ENCODE measurements at places on chromosomes 4 and X. TPM values are rescaled to one million over a fixed set of nuclear protein-coding genes. Genes with fewer than 3 reads are reported as not detected.

RIPPLY1 gene
- total RNA-seq: not detected

- DNase-seq: no peak
These were observed 12.8 kb downstream of the AFAP1 start for GRCh38 chr4:7926822-7927221.

GRCh38 chr4:41148292-41148691 lies 66.0 kb downstream of the APBB2 start:
- no peak for DNase-seq

NKX6-1 gene
- total RNA-seq: not detected

CFAP47 gene
- total RNA-seq: not detected

GRCh38 chr4:39103291-39103690 lies 41.3 kb downstream of the KLHL5 start:
- no peak for DNase-seq

DNA sequence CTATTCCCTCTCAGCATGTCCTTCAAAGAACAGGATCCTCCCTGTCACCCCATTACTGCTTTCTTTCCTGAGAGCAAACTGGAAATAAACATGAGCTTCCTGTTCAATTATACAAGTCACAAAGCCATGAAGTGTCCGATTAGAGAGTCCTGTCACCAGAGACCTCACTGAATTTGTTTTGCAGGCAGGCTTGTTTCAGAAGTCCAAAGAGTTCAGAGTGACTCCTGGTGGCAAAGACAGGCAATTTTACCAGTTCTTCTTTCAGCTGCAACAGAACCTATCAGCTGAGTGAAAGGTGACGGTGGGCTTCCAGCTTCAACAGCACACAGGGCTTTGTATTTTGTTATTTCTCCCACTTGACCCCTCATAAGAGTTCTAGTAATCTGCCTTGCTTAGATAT lies 6.4 kb downstream of the ELK1 start:
- DNase-seq: no peak

DNA sequence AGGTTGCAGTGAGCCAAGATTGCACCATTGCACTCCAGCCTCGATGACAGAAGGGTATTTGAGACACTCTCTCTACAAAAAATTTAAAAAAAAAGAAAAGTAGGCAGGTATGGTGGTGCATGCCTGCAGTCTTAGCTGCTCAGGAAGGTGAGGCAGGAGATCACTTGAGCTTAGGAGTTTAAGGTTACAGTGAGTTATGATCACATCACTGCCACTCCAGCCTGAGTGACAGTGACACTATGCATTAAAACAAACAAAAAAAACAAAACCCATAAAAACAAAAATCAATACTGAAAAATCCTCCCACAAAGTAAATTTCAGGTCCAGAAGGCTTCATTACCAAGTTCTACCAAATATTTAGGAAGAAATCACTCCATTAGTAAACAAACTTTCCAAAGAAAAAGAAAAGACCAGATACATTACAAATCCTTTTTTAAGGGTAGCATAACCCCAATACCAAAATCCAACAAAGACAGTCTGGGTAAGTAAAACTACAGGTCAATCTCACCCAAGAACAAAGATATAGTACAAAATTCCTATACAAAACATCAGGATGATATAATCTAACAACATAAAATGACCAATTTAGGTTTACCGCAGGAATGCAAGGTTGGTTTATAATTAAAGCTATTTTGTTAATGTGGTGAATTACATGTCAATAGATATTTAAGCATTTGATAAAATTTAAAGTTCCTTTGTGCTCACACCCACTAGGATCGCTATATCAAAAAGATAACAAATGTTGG lies 11.7 kb downstream of the NELFA start:
- DNase-seq: no peak

GRCh38 chr4:109046471-109047201 lies 255.8 kb downstream of the COL25A1 start:
- DNase-seq: no peak

DNA sequence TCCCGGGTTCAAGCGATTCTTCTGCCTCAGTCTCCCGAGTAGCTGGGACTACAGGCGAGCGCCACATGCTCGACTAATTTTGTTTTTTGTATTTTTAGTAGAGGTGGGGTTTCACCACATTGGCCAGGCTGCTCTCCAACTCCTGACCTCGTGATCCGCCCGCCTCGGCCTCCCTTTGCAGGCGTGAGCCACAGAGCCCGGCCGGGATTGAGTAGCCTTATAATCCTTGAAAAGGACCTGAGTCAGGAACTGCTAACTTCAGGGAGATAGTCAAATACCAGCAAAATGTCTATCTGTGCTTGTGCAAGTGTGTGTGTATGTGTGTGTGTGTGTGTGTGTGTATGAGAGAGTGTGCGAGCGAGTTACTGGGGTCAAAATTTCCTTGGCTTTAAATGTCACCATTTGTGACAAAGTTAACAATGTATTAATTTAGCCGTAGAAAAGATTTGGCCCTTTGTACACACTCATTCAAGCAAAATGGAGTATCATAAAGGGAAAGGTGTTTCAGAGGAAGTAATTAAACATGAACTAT lies 1.8 kb upstream of the KDM6A start:
- DNase-seq: no peak

NXF3 gene
- total RNA-seq: not detected

DNA sequence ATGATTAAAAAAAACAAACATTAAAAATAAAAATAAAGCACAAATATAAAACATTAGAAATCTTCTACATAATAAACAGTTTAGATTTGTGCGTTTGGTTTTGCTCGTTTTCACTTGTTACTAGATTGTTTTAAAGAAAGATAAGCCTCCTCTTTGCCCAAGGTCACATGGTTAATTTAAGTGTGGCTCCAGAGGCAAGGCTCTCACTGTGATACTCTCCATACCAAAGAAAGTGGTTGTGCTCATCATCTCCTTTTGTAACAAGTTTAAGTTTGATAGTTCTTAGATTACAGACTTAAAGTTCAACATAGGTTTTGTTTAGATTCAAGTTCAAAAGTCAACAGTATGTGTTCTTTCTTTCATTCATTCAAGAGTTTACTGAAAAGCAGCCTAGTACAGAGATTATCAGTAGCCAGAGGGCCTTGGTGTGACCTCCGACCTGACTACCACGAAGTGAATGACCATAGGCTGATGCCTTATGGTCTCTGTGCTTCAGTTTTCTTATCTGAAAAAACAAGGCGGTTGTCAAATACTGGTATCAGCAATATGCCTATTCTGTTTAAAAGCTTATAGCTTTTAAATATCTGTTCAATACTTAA lies 133.2 kb downstream of the ZAR1 start:
- no peak for DNase-seq

- DNase-seq: no peak
These were observed 51.9 kb upstream of the STX18 start for GRCh38 chr4:4593596-4594284.

GRCh38 chr4:186902361-186902760 lies 178.7 kb upstream of the FAT1 start:
- DNase-seq: no peak

USP26 gene
- total RNA-seq: not detected

FGFBP2 gene
- total RNA-seq: 2.0 TPM

F8A1 gene
- total RNA-seq: 49.0 TPM

GRCh38 chrX:104343428-104344129 lies 88.8 kb upstream of the ESX1 start:
- DNase-seq: peak; percentile 44

DNA sequence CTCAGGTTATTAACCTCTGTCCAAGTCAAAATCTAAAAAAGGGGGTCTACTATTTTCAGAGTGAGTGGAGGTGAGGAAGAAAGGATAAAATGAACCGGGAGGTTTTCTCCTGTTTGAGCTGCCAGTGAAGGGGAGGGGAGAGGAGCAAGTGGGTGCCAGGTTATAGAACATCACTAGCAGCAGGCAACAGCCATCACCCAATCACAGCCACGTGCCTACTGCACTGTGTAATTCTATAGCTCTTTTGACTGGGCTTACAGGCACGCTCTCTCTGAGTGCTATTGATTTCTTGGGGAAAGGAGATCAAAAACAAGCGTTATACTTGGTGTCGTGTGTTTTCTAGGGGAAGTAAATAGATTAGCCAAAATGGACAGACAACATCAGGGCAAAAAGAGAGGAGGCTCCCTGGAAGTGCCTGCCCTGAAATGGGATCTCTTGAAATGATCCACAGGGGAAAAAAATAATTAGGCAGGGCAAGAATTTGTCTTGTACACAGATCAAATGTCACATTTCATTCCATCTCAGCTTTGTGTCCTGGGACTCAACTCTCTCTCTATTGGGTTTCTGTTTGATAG lies 300.5 kb upstream of the LCORL start:
- DNase-seq: no peak

- no peak for DNase-seq
These were observed 38.8 kb upstream of the CAPN6 start for GRCh38 chrX:111309083-111309482.

CXorf49B gene
- total RNA-seq: not detected

DNA sequence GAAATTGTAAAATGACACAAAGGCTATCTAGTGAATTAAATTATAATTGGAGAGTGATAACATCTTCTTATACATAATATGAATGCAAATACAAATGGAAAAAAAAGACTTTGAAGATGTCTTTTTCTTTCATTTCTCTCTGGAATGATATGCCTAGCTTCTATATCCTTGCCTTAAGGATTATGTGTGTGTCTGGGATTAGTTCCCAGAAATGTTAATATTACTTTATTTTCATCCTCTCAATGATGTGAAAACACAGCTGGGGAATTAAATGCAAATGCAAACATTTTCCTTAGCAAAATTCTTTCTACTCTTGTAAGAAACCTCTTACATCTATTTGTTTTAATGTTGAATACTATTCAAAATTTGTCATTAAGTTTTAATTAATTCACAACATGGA lies 441.9 kb downstream of the FSTL5 start:
- no peak for DNase-seq

DNA sequence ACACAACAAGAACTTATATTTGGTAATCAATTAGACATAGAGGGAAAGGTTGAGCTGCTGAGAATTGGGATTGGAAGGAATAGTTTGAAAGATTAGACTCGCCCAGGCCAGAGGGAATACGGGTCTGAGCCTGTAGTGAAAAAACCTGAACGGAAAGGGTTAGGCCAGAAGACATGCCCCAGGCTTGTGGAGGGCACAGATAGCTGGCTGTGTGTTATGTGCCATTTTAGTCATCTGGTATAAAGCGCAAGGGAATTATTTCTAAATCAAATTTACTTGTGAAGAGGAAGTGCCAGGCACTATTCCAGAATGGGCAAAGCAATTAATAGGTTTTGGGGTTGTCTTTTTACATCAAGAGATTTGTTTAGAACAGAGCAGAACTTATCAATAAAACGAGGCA lies 187.5 kb upstream of the ANKRD50 start:
- no peak for DNase-seq

GRCh38 chr4:120841580-120841979 lies 80.9 kb downstream of the PRDM5 start:
- DNase-seq: no peak

DNA sequence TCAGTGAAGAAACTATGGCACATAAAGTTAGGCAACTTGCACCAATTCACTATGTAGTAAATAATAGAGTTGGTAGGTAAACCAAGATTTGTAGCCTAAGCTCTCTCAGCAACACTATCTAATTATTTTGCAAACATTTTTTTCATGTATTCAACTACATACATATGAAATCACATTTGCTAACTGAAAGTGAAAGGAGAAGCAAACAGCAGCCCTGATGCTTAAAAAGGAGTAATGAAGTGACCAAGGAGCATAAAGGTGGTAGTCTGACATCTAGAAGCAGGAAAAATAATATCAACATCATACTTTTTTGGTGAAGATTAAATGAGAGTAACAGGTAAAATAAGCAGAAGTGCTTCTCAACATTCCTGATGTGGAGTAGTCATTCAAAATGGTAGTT lies 603.7 kb downstream of the GRXCR1 start:
- no peak for DNase-seq

DNA sequence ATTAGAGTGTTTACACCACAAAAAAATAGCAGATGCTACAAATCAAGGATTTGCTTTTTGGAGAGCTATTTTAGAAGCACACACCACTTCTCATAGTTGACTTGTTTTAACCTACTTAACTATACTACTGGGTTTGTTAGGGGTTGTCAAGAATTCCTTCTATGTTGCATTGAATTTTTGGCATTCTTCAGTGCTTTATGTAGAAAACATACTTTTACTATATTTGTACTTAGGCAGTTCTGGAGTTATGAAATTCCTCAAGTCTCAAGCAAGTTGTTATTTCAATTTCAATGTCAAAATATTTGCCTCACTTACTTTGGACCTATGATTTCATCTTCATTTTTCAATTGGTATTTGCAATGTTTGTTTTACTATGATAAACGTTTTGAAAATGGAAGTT lies 449.6 kb downstream of the GLUD2 start:
- no peak for DNase-seq

- DNase-seq: no peak
These were observed 611.6 kb upstream of the ADGRL3 start for GRCh38 chr4:60588556-60588955.

GRCh38 chr4:156663663-156664062 lies 307.9 kb downstream of the PDGFC start:
- no peak for DNase-seq

DNA sequence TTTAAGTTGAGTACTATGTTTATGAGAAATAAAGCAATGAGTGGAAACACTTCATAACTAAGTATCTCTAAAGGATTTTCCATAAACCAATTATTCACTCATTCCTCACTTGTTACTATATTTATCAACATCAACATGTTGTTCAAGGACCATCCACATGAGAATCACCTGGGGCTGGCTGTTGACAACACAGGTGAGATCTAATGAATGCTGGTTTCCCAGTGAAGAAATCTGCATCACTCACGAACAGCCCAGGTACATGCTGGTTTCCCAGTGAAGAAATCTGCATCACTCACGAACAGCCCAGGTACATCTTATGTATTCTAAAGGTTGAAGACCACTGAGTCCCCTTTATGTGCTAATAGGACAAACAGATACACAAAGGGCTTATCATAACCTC lies 32.5 kb downstream of the TSPAN5 start:
- DNase-seq: no peak

DNA sequence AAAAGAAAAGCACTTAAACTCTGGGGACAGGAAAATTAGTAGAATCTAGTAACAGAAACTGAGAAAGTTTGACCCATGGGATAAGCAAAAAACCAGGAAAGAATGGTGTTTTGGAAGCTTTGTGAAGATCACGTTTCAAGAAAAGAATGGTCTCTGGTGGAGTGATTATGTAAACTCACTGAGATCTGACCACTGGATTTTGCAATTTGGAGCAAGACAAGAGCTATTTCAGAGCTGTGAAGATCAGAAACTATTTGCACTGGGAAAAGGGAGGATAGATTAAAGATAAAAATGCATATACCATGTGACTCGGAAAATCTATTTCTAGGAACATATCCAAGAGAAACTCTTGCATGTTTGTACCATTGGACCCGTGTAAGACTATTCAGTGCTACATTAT lies 4.3 kb downstream of the TMPRSS11D start:
- DNase-seq: no peak

- no peak for DNase-seq
These were observed 167.5 kb upstream of the BOD1L1 start for GRCh38 chr4:13794819-13795565.

GAGE1 gene
- total RNA-seq: not detected

UGT2A1 gene
- total RNA-seq: not detected

Measured in activated CD8-positive, alpha-beta memory T cell treated with anti-CD3 and anti-CD28 coated beads, Interleukin-2, amount 10 ng/mL, durations not matched to agents 7 days and 5 days (primary cell).